8988T (cell line): ENCODE measurements at places on chromosomes 2 and 18.

- DNase-seq, result no peak
These were observed 6.8 kb downstream of the RAB12 start for GRCh38 chr18:8616028-8616401.

GRCh38 chr18:12417687-12418086 is 10.0 kb downstream of the PRELID3A start:
- DNase-seq, result no peak

DNA sequence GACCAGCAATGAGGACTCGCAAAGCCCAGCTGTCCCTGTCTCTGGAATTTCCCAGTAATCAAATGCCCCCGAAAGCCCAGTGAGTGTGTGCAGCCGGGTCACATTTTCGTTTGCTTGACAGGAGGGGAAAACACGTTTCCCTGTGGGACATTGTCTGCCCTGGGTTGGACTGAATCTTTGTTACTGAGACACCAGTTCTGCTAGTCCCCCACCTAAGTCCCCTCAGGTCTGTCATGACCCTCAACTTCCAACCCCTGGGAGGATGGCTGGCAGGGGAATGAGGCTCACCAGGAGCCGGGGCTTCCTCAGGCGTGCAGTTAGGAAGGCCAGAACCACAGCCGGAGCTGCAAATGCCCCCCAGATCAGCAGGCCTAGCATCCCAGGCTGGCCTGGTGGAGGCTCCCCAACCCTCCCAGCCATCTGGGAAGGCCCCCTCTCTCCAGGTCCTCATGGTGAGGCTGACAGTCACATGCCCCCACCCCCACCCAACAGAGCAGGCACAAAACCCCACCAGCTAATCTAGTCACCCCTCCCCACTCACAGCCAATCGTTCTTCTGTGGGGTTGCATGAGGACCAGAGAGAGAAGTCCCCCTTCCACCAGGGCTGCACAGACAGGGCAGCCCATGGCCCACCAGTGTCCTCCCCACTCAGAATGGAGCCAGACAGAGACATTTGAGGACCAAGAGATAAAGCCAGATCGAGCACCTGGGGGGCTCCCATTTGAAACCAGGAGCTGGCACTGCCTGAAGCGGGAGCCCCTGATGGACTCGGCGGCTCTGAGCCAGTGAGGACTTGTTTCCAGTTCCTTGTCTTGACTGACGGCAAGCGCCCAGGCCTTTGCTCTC is 33.6 kb downstream of the CYP26B1 start:
- DNase-seq, result no peak

GRCh38 chr2:33146102-33146501 is 199.3 kb downstream of the LTBP1 start:
- no peak for DNase-seq

DNA sequence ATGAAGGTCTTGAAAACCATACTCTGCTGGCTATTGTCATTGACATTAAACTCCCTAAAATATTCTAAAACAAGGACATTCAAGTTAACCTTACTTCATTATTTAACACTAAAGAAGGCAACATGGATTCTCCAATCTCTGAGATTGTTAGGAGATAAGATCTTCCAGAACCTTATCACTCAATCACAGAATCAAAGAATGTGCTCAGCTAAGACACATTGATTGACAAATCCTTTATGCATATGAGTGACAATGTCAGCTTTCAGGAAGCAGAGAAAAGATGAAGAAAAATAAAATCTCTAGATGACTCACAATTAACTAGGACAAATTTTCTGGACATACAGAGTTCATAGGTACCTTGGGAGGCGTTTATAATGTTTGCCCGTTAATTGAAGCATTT is 787.2 kb downstream of the TSN start:
- DNase-seq, result no peak

- no peak for DNase-seq
These were observed 56.0 kb upstream of the NFU1 start for GRCh38 chr2:69493268-69493667.

DNA sequence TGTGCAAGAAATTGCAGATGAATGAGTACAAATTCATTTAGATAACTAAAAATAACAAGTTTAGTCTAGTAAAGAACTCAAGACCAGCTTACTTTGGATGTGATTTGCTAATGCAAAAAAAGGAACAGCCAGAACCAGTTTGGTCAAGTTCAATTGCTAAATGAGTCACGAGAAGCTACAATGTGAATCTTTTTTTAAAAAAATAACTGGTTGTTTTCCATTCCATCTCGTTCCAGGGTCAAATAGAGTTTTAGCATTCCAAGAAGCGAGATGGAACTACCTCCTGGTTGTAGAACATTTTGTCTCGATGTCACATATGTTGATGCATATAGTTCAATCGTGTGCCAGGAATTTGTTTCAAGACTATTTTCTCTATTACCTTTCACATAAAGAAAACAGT is 65.0 kb upstream of the IKZF2 start:
- DNase-seq, result no peak

DNA sequence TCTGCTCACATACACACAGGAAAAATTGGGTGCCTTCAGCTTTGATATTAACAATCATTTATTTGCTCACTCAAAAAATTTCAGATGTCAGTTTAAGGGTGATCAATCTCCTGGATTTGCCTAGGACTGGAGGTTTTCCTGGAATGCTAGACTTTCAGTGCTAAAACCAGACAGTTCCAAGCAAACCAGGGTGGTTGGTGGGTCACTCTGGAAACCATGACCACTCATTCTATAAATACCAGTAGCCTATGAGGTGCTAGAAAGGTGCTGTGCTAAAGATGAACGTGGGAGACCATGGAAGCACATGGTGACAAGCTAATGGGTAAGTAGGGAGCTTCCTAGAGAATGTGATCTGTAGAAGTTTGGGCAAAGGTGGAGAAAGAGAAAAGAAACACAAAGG is 25.4 kb upstream of the STPG4 start:
- no peak for DNase-seq

GRCh38 chr18:13499803-13500202 is 226.6 kb downstream of the FAM210A start:
- DNase-seq, result no peak

- no peak for DNase-seq
These were observed 22.1 kb downstream of the ABHD3 start for GRCh38 chr18:21682371-21683051.

DNA sequence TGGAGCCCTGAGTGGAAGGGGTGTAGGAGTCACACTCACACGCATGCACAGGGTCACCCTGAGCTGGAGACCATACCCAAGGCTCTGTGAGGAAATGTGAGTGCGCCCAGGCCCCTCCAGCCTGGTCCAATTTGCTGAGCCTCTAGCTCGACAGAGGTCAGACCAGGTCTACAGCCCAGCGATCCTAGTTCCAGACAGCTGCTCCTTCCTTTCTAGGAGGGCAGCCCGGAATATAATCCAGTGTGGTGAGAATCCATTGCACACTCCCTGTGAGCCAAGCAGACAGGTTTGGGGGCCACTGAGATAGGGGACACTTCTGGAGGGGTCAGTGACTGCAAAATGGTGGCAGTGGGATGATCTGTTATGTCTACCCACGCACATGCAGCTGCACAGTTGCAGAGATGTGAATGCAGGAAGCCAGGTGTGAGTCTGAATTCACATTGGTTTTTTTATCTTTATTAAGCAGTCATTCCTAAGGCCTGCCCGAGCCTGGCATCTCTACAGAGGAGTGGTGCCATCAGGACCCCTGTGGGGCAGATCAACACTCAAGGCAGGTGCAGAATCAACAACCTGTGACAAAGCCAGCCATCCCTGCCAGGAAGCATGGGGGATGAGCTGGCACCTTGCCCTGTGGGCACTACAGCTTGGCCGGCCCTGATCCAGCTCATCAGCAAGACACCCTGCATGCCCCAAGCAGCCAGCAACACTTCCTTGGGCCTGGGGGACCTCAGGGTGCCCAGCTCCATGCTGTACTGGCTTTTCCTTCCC is at the start of gene GPR148:
Gene GPR148, plus strand, starts transcription at position 522 of the 768 bp plus-strand sequence. Its CDS starts 82 bp downstream, at position 604.
- no peak for DNase-seq

DNA sequence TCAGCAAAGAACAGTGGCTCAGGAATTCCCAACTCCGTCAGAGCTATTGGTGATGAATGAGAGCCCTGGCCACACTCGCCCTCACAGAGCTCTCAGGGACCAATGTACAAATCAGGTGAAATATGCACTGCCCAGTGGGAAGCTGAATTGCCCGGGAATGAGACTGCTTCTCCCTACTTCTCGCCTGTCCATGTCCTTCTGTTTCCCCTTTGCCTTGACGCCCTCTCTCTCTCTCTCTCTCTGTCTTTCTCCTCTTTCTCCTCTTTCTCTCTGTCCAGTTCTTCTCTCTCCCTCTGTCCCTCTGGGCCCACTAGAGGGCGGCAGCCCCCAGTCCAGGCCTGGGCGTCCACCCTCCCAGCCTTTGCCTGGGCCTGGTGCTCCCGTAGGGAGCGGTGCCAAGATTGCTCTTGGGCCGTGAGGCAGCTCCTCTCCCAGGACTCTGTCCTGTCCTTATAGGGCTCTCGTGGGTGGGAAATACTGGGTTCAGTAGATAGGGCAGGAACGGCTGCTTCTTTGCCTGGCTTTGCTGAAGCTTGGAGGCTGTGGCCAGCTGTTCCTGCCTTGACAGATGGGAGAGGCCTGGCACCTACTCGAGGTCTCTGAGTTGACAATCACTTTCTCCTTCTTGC is 28.4 kb upstream of the PUM2 start:
- DNase-seq, result peak; percentile 49

- DNase-seq, result no peak
These were observed 241.6 kb downstream of the CDCA7 start for GRCh38 chr2:173596244-173596643.

GRCh38 chr2:229980431-229981184 is 58.3 kb downstream of the FBXO36 start:
- peak; percentile 22 for DNase-seq

DNA sequence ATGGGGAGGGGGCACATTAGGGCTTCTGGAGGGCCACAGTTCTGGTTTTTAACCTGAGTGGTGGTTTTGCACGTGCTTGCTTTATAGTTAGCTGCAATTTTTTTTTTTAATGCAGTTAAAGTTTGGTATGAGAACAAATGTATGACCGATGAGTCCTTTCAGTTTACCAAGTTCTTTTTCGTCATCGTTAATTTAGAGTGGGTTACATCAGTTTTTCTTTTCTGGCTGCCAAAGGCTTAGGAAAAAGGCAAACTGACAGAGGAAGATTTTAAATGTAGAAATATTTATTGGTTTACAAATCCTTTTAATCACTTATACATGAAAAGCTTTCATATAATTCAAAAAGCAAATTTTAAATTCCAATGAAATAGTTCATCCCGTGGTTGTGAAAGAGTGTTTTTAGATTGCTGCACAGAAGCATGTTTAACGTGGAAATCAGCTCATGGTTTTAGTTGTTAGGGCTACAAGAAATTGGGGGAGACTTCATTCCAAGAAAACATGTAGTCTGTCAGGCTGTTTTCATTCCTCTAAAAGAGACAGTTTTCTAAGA is 82.9 kb downstream of the MSH2 start:
- DNase-seq, result no peak

DNA sequence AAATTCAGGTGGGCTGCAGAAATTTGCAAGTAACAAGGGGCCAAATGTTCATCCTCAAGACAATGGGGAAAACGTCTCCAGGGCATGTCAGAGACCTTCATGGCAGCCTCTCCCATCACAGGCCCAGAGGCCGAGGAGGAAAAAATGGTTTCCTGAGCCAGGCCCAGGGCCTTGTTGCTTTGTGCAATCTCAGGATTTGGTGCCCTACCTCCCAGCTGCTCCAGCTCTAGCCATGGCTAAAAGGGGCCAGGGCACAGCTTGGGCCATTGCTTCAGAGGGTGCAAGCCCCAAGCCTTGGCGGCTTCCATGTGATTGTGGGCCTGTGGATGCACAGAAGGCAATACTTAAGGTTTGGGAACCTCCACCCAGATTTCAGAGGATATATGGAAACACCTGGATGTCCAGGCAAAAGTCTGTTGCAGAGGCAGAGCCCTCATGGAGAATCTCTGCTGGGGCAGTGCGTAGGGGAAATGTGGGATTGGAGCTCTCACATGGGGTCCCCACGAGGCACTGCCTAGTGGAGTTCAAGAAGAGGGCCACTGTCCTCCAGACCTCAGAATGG is 29.2 kb downstream of the RPRD1A start:
- DNase-seq, result no peak

DNA sequence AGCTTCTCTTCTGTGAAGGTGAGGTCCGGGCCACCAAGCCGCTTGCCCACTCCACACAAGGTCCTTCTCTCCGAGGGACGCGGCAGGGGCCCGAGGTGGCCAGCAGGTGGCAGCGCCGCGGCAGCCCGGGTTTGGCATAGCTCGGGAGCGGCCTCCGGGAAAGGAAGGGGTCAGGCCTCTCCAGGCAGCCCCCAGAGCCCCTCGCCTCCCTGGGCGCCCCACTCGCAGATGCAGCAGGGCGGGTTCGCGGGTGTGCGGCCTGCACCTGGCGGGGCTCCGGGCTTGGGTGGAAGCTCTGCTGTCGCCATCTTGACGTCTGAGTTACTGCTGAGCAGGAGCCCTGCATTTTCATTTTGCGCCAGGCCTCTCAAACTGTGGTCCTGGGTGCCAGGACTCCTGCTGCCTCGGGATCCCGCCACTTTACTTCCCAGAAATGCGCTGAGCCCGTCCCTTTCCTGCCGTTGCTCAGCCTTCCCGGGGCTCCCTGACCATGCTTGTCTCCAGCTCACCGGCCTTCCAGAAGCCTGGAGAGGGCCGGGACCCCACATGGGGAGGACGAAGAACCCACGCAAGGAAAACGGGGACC is 18.6 kb upstream of the NCL start:
- DNase-seq, result peak; percentile 96
